ENCODE measurements at places on chromosomes 2 and 18.

- DNase-seq, result no peak
Measured at GRCh38 chr2:43507137-43507536, 88.7 kb downstream of the THADA start.

DNA sequence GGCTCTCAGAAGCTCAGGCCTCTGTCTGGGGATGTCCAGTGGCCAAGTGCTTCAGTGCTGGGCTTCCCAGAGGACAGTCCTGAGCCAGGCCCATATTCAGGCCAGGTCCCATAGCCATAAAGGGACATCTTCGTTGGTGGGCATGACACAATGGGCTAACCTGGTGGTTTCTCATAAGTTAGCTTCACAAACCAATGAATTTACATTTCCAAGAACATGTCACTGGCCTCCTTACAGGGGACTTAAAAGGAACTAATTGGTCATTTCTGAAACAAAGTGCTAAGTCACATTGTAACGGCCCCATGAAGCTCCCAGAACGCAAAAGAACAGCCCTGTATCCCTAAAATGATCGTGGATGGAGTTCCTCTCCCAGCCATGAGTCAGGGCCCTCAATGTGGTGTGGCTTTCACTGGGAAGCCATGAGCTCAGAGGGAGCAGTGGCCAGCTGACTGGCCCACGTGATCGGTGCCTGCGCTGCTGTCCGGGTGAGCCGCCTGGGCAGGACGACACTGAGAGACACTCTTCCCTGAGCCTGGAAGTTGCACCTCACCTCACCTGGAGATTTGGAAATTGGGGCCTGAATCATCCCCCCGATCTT is 163.7 kb upstream of the APCDD1 start:
- no peak for DNase-seq

DNA sequence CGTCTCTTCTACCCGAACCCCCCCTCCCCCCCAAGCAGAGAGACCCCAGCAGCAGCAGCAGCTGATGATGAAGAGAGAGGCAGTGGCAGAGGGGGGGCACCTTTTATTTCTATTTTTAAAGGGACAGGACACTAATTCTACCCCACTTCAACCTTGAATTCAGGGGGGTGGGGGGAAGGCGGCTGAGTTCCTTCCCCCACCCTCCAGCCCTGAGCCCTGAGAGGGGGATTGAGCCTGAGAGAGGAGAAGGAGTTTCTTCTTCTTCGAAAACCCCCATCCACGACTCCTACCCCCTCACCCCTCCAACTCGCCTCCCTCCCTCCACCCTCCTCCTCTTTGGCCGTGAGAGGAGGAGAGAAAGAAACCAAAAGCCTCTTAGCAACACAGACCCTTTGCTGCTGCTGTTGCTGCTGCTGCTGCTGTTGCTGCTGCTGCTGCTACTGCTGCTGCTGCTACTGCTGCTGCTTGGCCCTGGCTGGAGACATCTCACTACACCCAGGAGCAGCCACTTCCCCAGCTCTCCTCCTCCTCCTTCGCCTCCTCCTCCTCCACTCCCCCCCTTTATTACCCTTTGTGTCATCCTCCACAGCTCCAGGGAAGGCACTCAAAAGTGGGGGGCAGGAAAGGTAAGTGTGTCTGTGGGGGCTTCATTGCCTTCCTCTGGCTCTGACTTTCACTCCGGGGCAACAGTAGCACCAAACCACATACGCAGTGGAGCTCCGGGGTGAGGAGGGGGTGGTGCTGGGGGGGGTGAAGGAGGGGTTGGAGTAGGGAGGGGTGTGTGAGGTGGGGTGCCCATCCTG is at the start of gene MBD5:
TSS of gene MBD5 (plus strand) at position 33 of the 803 bp plus-strand sequence.
- DNase-seq, result peak; percentile 60

DNA sequence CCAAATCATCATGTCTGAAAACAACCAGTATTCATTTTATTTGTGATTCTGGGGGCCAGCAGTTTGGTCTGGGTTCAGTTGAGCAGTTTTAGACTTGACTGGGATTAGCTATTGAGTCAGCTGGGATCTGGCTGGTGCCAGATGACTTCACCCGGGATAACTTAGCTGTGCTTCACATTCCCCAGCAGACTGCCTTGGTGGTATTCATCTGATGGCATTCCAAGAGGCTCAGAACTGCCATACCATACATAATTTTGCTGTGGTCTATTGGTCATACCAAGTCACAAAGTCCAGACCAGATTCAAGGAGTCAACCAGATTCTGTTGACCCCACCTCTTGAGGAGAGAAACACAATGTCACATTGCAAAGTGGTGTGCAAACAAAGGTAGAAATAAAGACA is 7.8 kb upstream of the FSHR start:
- DNase-seq, result peak; percentile 76

- peak; percentile 45 for DNase-seq
Measured at GRCh38 chr2:6657855-6658254, 207.9 kb downstream of the CMPK2 start.

Measured in fibroblast of upper back skin (primary cell).